ENCODE measurements at places on chromosomes 6 and 20.

GRCh38 chr6:134240665-134241431, 77.1 kb downstream of the SGK1 start:
- DNase-seq: no peak

DNA sequence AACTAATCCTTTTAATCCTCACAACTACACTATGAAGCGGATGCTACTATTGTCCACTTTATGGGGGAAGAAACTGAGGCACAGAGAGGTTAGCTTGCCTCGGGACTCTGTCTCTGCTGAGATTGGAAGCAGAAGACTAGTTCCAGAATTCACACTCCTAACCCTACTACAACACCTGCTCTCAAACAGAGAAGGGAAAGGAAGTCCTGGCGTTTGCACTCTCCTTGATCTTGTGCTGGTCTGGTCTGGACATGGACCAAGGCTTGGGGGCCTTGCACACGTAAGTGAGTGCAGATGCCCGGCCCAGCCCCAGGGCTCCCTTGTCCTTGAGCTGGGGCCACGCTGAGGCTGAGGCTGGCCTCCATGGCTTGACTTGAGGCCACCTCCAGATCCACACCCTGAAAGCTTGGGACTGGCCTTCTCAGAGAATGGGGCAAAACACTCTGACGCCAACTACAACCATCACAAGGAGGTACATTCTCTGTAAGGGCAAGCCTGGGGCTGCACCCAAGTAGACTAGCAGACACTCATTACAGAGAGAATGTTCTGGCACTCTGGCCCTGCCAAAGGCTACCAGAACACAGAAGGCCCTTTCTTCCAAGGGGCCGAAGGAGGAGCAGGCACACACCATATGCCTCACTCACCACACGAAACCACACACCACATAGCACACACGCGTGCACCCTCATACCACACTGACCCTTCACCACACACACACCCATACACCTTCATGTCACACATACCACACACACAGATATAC, 33.3 kb upstream of the EZR start:
- DNase-seq: no peak

- DNase-seq: no peak
Observed at GRCh38 chr6:19210849-19211590, 626.1 kb upstream of the ID4 start.

DNA sequence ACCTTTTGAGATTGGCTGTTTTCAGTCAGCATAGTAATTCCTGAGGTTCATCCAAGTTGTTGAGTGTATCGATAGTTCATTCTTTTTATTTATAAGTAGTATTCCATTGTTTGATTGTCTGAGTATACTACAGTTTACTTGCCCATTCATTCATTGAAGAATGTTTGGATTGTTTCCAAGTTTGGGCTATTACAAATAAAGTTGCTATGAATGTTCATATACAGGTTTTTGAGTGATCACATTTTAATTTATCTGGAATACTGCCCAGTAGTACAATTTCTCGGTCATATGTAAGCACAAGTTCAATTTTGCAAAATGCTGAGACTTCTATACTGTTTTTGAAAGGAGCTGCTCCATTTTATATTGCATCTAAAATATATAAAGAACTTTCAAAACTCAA, 14.2 kb upstream of the EPHA7 start:
- DNase-seq: peak; percentile 46

DNA sequence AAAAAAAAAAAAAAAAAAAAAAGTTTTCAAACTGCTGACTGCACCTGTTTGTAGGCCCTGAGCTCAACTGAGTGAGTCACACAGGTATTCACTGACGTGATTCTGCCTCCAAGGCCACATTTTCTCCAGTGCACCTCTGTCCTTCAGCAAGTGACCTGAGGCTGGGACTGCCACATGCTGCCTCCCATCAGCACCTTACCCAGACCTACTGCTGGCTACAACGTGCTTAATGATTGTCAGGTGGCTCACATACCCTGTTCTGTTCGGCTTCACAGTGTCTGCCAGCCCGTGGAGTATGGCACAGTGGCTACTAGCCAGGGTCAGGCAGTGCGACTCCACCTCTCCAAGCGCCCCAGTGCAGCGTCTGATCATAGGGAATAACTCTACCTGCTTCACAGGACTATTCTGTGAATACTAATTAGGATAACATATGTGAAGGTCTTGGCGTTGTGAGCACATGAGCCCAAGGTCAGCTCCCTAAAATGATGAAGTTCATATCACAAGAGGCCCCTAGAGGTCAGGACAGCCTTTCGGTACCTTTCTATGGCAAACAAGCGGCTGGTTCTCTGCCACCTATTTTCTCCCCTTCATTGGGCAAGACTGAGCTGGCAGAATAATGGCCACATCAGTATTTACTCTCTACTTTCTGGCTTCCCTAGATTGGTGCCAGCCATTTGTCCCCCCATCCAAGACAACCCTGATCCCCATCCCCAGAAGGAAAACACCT, 28.1 kb downstream of the RIPOR3 start:
- peak; percentile 17 for DNase-seq
